ENCODE measurements at places on chromosomes 5 and 9. TPM values are rescaled to one million over a fixed set of nuclear protein-coding genes. Genes with fewer than 3 reads are reported as not detected.
A peak's percentile ranks its signal among the peaks of the same experiment; 100 is the strongest.

PCDHGA12 gene
- total RNA-seq: 3.5 TPM

SHISAL2B gene
- total RNA-seq: not detected

GRCh38 chr5:108334225-108334624 is 47.7 kb downstream of the FBXL17 start:
- DNase-seq: no peak

- DNase-seq: no peak
These were observed 30.4 kb downstream of the PSMB7 start for GRCh38 chr9:124384846-124385245.

ZNF462 gene
- total RNA-seq: 4.9 TPM

DNA sequence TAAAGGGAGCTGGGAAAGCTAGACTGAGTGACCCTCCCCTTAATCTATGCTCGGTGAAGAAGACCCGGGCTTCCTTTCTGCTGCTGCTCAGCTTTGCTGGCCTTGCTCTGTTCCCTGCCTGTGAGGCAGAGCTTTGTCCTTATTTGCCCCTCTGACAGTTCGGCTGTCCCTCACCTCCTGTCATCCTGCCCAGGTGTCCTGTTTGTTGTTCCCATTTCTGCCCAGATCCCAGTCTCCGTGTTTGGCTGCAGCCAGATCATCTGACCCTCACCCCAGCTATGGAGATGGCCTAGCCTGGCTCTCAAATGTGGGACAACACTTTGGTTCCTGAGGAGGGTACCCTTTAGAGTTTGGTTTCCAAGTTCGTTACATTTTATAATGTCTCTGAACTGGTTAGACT is 20.2 kb downstream of the OTULIN start:
- no peak for DNase-seq

HABP4 gene
- 6.1 TPM for total RNA-seq

DNA sequence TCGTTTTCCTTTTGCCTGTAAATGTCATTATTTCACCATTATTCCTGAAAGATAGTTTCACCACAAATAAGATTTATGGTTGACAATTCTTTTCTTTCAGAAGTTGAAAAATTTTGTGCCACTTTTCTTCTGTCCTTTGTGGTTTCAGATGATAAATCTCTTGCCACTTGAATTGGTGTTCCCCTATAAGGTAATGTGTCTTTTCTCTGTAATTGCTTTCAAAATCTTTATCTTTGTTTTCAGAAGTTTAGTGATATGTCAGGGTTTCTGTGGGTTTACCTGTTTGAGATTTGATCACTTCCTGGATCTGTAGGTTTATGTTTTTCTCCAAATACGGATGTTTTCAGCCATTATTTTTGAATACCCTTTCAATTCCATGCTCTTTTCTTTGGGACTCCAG is 14.6 kb downstream of the RASA1 start:
- DNase-seq: no peak

DNA sequence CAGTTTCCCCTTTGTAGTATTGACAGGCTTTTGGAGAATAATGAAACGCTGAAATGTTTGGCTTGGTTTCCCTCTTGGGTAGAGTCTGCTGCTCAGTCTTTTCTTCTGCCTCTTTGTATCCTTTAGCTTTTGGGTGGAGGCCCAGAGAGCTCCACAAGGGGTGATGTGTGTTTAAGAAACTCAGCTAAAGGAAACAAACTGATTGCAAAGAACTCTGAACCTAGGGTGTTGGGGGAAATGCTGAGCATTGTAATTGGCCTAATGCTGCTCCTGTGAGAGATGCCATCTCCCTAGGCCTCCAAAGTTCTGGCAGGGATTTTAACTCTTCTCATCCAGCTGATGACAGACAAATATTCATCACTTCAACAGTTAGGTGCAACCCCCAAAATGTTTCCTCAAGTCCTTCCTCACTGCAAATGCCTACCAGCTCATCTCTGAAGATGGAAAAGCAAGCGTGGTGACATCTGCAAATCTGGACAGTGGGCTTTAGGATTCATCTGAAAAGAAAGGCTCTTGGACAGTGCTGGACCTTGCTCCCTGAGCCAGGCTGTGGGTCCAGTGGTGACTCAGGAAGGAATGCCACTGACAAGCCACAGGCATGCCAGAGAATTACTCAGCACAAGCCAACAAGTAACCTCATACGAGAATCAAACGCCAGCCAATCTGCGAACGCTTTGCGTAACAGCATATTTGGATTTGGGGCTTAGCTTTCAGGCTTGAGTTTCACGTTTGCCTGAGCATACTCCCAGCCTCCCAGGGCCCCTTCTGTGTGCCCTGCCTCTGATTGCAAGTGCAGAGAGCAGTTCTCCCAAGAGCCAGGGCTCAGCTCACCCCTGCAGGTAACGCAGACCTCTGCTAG is 30.5 kb upstream of the ZSWIM6 start:
- no peak for DNase-seq

C9orf50 gene
- not detected for total RNA-seq

DMRT3 gene
- total RNA-seq: not detected

PCDHGA2 gene
- total RNA-seq: 0.39 TPM

- no peak for DNase-seq
These were observed 117.3 kb upstream of the LPCAT1 start for GRCh38 chr5:1641041-1641440.

GRCh38 chr5:62077823-62078550 is 228.0 kb upstream of the KIF2A start:
- no peak for DNase-seq

- no peak for DNase-seq
These were observed 406.9 kb upstream of the NMUR2 start for GRCh38 chr5:152811988-152812387.

GRCh38 chr5:109767997-109768396 is 78.3 kb downstream of the MAN2A1 start:
- DNase-seq: no peak

DNA sequence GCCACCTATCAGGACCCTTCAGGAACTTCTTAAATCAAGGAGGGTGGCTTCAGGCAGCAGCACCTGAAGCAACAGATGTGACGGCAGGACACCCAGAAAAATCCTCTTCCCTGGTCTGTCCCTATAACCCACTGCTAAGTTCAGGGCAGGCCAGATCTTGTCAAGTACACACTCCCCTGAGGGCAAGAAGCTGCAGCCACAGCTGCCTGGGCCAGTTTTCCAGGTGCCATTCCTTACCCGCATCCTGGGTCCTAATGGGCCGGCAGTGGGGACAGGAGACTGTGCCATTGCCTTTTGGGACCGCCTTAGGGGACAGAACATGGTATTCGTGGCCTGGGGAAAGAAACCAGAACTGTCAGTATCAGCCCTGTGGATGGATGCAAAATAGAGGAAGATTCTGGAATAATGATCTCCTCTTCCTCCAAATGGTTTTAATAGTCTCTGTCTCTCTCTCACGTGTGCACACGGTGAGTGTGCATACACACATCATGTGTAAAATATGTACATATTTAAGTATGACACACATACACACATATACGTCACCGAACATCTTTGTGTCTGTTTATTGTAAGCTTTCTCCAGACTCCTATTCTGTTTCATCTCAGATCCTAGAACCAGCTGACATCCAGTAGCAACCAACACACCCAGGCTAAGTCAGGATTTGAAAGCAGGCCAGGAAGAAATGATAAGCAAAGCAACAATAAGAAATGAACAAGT is 14.0 kb downstream of the ORM2 start:
- no peak for DNase-seq

ORM2 gene
- total RNA-seq: not detected

GRCh38 chr9:2466703-2467102 is 154.9 kb upstream of the VLDLR start:
- no peak for DNase-seq

DNA sequence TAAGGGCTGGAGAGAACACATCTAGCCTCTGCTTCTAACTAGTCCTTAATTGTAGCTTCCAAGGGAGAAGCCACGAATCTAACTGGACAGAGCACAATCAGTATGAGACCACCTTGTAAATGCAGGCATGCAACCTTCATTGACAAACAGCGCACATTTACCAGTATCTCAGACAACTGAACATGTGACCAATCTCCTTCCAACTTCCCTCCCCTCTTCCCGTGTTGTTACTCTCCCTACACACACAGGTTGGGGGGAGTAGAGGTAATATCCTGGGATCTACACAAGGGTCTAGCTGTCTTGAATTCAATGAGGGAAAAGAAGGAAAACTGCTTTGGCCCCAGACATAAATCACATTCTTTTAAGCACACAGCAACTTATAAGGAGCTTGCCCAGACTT is 77.6 kb downstream of the LIFR start:
- no peak for DNase-seq

DNA sequence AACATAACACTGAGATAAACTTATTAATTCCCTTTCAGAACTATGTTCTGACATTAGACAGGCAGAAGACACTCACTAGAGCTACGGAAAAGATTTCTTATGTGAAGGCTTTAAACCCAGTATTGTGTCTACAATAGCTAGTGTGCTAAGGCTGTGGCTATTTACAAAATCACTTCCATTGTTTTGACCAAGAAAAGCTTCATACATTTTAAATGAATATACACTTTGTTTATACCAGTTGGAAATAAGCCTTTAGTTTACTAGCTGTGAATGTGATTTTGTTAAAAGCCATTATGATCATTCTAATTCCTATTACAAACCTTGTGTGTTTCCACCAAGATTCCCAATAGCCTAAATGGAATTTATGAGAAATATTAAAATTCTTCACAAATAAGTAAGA is 83.0 kb downstream of the AGTPBP1 start:
- DNase-seq: no peak

DNA sequence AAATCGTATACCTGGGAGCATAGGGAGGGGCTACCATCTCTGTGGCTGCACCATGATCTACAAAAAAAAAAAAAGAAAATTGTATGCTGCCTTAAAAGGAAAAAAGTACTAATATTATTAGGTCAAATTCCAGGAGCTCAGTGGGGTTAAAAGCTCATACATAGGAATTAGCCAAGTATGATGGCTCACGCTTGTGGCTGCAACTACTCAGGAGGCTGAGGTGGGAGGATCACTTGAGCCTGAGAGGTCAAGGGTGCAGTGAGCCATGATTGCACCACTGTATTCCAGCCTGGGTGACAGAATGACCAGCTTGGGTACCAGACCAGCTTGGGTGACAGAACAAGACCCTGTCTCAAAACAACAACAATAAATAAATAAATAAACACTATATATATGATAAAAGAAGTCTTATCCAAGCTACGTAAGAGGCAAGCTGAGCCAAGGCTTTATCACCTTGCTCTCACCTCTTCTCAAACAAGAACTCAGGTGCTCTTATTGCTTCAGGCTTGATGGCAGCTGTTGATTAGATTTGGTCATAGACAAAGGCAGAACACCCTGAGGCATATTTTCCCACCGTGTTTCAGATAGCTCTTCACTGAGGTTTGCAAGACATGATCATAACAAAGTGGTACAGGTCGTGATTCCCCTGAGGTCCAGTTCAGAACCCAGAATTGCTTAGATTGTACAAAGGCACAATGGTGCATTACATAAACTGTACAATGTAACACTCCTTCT is 3.3 kb upstream of the FBXW11 start:
- DNase-seq: no peak

STPG3 gene
- total RNA-seq: not detected

CD274 gene
- 6.4 TPM for total RNA-seq

DNA sequence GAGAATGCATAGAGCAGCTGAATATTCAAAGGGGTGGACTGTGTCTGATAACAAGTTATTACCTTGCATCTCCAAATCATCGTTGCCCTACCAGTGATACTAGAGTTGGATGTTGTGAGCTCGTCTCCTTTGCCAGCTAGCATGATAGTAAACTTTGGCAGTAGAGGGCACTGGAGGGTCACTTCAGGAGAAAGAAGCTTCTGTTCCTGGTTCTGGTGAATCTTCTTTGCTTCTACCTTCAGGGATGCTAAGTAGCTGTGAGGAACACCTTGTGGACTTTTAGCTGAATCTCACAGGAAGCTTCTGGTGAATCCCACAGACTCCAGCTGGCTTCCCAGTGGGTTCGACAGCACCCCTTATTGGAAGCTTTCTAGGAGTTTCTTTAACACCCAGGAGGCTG is 626.6 kb upstream of the SGCD start:
- DNase-seq: no peak

GRCh38 chr9:98287384-98287783 is 31.9 kb upstream of the TBC1D2 start:
- no peak for DNase-seq

GRCh38 chr9:22392523-22392922 is 54.1 kb upstream of the DMRTA1 start:
- no peak for DNase-seq

IL13 gene
- not detected for total RNA-seq

LCN12 gene
- not detected for total RNA-seq

DNA sequence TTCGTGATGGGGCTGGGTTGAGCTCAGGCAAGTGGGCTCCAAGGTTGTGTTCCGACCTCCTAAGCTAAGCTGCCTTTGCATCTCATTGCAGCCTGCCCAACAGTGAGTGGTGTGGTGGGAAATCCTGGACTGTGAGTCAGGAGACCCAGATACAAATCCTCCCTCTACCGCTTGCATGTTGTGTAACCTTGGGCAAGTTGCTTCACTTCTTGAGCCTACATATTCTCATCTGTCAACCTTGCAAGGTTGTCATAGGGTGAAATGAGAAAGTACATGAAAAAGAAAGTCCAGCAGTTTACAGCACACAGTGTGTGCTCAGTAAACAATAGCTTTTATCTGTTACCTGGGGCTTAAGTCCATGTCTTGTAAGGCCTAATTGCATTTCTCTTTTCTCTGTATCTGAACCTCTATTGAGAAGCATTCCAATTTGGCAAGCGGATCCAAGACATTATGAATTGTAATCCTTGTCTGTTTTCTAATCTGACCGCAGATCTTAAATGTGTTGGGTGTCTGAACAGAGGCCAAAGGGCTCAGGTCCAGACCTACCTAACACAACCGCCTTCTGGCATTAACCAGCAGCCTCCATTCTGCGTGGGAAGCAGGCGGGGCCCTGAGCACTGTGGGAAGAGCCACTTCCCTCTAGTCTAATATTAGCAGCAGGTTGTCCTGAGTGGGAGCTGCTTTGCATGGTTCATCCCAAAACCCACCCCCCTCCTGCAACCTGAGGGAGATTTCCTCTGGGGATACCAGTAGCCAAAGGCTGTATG is 1.8 kb upstream of the GALNT12 start:
- no peak for DNase-seq

- peak; percentile 83 for DNase-seq
These were observed 160.1 kb upstream of the ZNF608 start for GRCh38 chr5:124906339-124907097.

GRCh38 chr5:79507251-79508205 is 6.4 kb downstream of the HOMER1 start:
- DNase-seq: no peak

- DNase-seq: no peak
These were observed 1.3 kb downstream of the MAN1B1 start for GRCh38 chr9:137088121-137088520.

DNA sequence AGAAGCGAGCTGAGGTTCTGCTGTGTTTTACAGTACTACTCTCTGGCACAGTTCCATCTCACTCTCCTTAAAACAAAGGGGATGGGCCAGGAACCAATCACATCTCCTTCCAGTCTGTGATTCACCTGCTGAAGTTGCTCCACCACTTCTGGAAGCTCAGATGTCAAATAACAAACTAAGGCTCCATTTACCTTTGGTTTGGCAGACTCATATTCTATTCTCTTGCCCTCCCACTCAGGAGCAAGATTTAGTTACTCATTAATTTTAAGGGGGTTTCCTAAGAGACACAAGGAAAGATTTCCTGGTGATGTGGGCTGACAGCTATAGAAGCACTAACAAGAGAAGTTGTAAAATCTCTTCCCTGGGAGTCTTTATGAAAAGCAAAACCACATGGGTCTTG is 37.8 kb upstream of the KIF2A start:
- peak; percentile 9 for DNase-seq

RNF183 gene
- total RNA-seq: not detected

All from dermis microvascular lymphatic vessel endothelial cell (primary cell).